ENCODE measurements at places on chromosomes 4 and X. TPM values are rescaled to one million over a fixed set of nuclear protein-coding genes. Genes with fewer than 3 reads are reported as not detected.

DNA sequence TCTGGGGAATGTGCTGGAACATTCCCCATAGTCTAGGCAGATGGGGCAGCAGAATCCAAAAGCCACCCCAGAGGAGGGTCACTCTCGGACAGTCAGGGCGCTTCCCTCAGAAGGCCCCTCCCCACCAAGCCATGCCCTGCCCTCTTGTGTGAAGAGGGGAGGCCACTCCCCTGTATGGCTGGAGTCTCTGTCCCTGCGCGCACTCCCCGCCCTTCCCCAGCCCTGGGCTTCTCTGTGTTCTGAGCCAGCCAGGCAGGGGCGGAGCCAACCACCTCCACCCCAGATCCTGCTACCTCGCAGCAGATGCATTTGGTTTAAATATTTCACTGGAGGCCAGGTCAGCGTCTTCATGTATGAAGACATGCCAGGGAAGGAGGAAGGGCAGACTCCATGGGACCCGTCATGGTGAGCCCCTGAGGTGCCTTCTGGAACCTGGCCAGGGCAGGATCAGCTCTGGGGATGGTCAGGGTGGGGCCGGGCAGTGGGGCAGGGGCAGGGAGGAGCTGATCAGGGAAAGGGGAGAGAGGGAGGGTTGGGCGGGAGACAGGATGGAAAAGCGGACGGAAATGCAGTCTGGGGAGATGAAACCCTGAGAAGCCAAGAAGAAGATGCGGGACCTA is 107.3 kb downstream of the ADRA2C start:
- no peak for DNase-seq
- H3K27ac ChIP-seq = no peak overlapping the region
- peaks cover 8% of the 10 kb centered on the region for H3K4me1 ChIP-seq
- peaks cover 2% of the 10 kb centered on the region for H3K36me3 ChIP-seq

DNA sequence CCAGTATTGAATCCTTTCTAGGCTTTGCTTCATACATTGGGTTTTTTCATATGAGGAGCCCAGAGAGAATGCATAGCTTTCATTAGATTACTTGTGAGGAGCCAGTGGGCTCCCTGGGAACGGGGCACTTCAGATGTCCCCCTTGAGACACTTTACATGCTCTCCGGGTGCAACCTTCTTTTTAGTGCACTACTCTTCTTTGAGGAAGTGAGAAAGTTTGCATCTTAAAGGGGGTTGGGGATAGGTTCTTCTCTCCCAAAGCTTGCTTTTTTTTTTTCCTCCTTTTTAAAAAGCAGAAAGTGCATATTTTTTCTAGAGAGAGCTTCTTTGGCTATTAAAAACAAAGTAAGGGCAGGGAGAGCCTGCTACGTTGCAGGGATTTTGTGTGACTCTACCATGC is 4.3 kb downstream of the HADH start:
- no peaks in the 10 kb centered on the region for H3K36me3 ChIP-seq
- peak overlapping the region; percentile 16 for H3K4me3 ChIP-seq
- DNase-seq = no peak
- no peaks in the 10 kb centered on the region for H3K27me3 ChIP-seq
- H3K27ac ChIP-seq = no peak overlapping the region

- H3K4me3 ChIP-seq = no peak overlapping the region
- peaks cover 31% of the 10 kb centered on the region for H3K27me3 ChIP-seq
- no peaks in the 10 kb centered on the region for H3K4me1 ChIP-seq
- no peak overlapping the region for H3K27ac ChIP-seq
- H3K36me3 ChIP-seq = no peaks in the 10 kb centered on the region
- DNase-seq = no peak
Observed at GRCh38 chrX:131217989-131218388, 71.1 kb downstream of the IGSF1 start.

DNA sequence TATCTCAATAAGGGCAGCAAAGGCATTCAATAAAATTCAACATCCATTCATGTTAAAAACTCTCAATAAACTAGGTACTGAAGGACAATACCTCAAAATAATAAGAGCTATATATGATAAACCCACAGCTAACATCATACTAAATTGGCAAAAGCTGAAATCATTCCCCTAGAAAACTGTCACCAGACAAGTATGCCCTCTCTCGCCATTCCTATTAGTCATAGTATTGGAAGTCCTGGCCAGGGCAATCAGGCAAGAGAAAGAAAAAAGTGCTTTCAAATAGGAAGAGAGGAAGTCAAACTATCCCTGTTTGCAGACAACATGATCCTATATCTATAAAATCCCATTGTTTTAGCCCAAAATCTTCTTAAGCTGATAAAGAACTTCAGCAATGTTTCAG is 116.8 kb downstream of the TENT5D start:
- H3K27me3 ChIP-seq = peaks cover 6% of the 10 kb centered on the region
- no peak overlapping the region for H3K4me3 ChIP-seq
- H3K36me3 ChIP-seq = no peaks in the 10 kb centered on the region
- H3K27ac ChIP-seq = no peak overlapping the region
- no peak for DNase-seq
- no peaks in the 10 kb centered on the region for H3K4me1 ChIP-seq

DNA sequence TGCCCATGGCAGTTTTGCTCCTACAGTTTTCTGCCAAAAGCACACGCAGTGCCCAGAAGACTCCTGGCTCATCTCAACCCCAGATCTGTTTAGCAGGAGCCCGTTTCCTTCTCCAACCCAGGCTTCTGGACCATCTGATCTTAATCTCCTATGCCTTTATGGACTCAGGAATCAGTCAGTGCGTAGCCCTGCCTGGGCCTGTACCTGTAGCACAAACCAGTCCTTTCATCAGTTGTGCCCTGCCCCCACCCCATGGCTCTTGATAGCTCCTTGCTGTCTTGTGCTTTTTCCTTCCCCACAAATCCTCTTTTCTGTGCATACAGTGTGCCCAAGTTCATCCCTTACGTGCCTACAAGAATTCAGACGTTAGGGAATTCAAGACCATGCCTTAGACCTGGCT is 1.5 kb downstream of the ZNF718 start:
- peak overlapping the region; percentile 14 for H3K27ac ChIP-seq
- H3K4me1 ChIP-seq = peaks cover 28% of the 10 kb centered on the region
- no peaks in the 10 kb centered on the region for H3K27me3 ChIP-seq
- peaks cover 30% of the 10 kb centered on the region for H3K36me3 ChIP-seq

- H3K4me1 ChIP-seq = no peaks in the 10 kb centered on the region
- DNase-seq = no peak
- no peak overlapping the region for H3K27ac ChIP-seq
- H3K36me3 ChIP-seq = no peaks in the 10 kb centered on the region
- H3K27me3 ChIP-seq = peaks cover 19% of the 10 kb centered on the region
- H3K4me3 ChIP-seq = no peak overlapping the region
Observed at GRCh38 chrX:125005863-125006262, 313.8 kb upstream of the TEX13C start.

DNA sequence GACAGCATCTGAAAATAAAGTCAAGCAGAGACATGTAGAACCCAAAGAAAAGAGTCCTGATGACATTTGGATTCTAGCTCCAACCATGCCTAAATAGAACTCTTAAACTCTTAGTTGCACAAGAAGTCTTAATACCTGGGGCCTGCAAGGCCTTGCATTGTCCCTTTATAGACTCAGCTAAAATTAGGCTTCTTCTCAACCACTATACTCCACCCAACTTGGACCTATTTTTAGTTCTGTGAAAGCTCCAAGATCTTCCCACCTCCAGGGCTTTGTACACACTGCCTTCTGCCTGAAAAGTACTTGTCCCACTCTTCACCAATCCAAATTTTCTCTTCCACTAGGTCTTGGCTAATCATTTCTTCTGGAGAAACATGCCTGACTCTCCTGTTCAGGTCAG is 36.5 kb downstream of the PLK4 start:
- H3K27ac ChIP-seq = no peak overlapping the region
- DNase-seq = no peak
- H3K36me3 ChIP-seq = peaks cover 2% of the 10 kb centered on the region
- H3K27me3 ChIP-seq = no peaks in the 10 kb centered on the region
- H3K4me1 ChIP-seq = no peaks in the 10 kb centered on the region

- H3K27me3 ChIP-seq = no peaks in the 10 kb centered on the region
- no peak for DNase-seq
- no peaks in the 10 kb centered on the region for H3K36me3 ChIP-seq
- no peak overlapping the region for H3K27ac ChIP-seq
- no peaks in the 10 kb centered on the region for H3K4me1 ChIP-seq
Observed at GRCh38 chr4:113243312-113243711, 193.9 kb downstream of the ANK2 start.

GRCh38 chr4:154946113-154946512 is 165.0 kb downstream of the RBM46 start:
- H3K4me3 ChIP-seq = no peak overlapping the region
- H3K27ac ChIP-seq = no peak overlapping the region
- H3K4me1 ChIP-seq = no peaks in the 10 kb centered on the region
- H3K36me3 ChIP-seq = no peaks in the 10 kb centered on the region
- DNase-seq = no peak

The FRMPD4 gene
- total RNA-seq = not detected

The FAM53A gene
- total RNA-seq = 1.4 TPM

The TCP11X2 gene
- not detected for total RNA-seq

The SATL1 gene
- total RNA-seq = not detected

The PAGE5 gene
- total RNA-seq = not detected

The CCDC149 gene
- total RNA-seq = 0.24 TPM

The ERCC6L gene
- total RNA-seq = 5.4 TPM
